ENCODE measurements at places on chromosomes 1 and 21. TPM values are rescaled to one million over a fixed set of nuclear protein-coding genes. Genes with fewer than 3 reads are reported as not detected.

Gene IL6R
- total RNA-seq = 11.9 TPM

Gene AHDC1
- total RNA-seq = 7.2 TPM

Gene CRNN
- not detected for total RNA-seq

Gene PTPRC
- total RNA-seq = not detected

Gene ELAPOR1
- total RNA-seq = 0.50 TPM

Gene CD164L2
- total RNA-seq = not detected

Gene ZDHHC18
- 10.0 TPM for total RNA-seq

Gene ACTL8
- total RNA-seq = 0.12 TPM

Gene MFAP2
- 8.0 TPM for total RNA-seq

Gene OR10Z1
- total RNA-seq = 0.22 TPM

Gene CELA2A
- not detected for total RNA-seq
